ENCODE measurements at places on chromosomes 16 and 17.

GRCh38 chr17:51184124-51184523, 17.9 kb downstream of the NME2 start:
- DNase-seq = no peak
- peaks cover 7% of the 10 kb centered on the region for H3K4me1 ChIP-seq
- H3K27me3 ChIP-seq = no peaks in the 10 kb centered on the region
- no peak overlapping the region for H3K4me3 ChIP-seq

- H3K27ac ChIP-seq = peak overlapping the region; percentile 98
- DNase-seq = peak; percentile 100
- no peaks in the 10 kb centered on the region for H3K27me3 ChIP-seq
- H3K36me3 ChIP-seq = peaks cover 12% of the 10 kb centered on the region
These were observed 29.4 kb upstream of the MTSS2 start for GRCh38 chr16:70715055-70715858.

DNA sequence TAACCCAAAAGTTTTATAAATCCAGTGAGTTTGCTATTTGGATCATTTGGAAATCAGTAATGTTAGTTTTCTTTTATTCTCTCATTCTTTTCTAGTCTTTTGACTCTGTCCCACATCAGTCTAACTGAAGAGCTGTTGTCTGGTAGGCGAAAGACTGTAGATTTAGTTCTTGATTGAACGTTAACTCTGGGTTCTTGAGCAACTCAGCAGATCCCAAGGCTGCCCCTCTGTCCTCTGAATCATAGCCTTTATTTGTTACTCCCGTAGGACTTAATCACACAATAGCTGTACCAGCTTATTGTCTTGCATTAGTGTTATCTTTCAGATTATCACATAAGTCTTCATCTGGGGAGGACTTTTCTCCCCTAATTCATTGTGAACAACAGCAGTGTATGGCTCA, 119.3 kb upstream of the TOM1L1 start:
- H3K4me3 ChIP-seq = no peak overlapping the region
- no peak overlapping the region for H3K27ac ChIP-seq
- no peaks in the 10 kb centered on the region for H3K27me3 ChIP-seq
- H3K36me3 ChIP-seq = no peaks in the 10 kb centered on the region

- H3K4me3 ChIP-seq = no peak overlapping the region
- no peak overlapping the region for H3K27ac ChIP-seq
- H3K36me3 ChIP-seq = no peaks in the 10 kb centered on the region
- DNase-seq = no peak
These were observed 17.3 kb upstream of the ATP6V0C start for GRCh38 chr16:2496223-2497115.

GRCh38 chr17:76681222-76682137, 29.3 kb downstream of the MXRA7 start:
- peaks cover 5% of the 10 kb centered on the region for H3K4me1 ChIP-seq
- H3K27me3 ChIP-seq = peaks cover 2% of the 10 kb centered on the region
- DNase-seq = peak; percentile 55
- peaks cover 5% of the 10 kb centered on the region for H3K36me3 ChIP-seq
- H3K4me3 ChIP-seq = no peak overlapping the region

DNA sequence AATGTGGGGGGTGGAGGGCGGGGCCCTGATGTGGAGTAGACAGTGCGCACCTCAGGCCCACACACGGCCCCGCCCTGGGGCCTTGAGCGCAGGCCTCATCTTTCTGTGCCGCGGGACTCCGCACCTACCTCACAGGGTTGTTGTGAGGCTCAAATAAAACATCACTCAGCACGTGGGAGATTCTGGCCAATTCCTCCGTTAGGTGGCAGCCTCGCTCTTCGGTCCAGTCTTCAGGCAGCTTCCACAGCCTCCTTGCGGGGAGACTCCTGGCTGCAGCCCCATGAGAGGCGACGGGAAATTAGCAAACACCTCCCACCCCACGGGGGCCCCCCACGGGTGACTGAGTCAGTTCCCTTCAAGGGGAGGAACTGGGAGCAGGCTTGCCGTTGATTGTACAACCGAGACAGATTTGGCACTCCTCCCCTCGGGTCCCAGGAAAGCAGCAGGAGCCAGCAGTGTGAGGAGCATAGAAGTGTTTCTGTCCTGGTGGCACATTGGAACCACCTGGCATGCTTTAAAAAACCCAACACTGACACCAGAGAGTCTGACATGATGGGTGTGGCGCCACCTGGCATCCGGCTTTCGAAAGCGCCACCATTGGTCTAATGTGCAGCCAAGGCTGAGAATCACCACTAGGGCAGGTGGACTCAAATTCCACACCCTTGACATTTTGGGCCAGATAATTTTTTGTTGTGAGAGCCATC, 7.6 kb downstream of the MRM1 start:
- DNase-seq = peak; percentile 60
- peak overlapping the region; percentile 53 for H3K27ac ChIP-seq
- H3K4me1 ChIP-seq = peaks cover 59% of the 10 kb centered on the region
- peaks cover 23% of the 10 kb centered on the region for H3K36me3 ChIP-seq
- peaks cover 3% of the 10 kb centered on the region for H3K27me3 ChIP-seq

GRCh38 chr17:40850293-40850972, 16.6 kb downstream of the KRT12 start:
- H3K27ac ChIP-seq = no peak overlapping the region
- no peak for DNase-seq
- peaks cover 43% of the 10 kb centered on the region for H3K4me1 ChIP-seq
- H3K36me3 ChIP-seq = no peaks in the 10 kb centered on the region
- peaks cover 5% of the 10 kb centered on the region for H3K27me3 ChIP-seq
- no peak overlapping the region for H3K4me3 ChIP-seq

DNA sequence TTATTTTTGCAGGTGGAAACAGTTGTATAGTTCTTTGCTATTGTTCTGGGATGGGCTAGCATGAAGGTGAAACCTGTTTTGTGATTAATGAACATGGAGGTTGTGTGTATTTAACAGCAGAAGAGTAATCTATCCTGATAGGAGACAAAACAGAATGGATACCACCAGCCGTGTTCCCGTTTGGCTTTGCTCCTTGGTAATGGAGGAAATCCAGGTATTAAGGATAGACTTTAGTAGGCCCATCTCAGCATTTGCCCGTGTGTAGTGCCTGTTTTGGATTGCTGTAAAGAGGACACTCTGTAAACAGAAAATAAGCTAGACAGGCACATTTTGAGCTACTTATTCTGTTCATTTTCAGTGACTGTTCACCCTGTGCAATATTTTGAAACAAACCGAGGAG, 215.1 kb downstream of the RBFOX1 start:
- no peak for DNase-seq
- H3K27me3 ChIP-seq = peaks cover 2% of the 10 kb centered on the region
- H3K4me3 ChIP-seq = no peak overlapping the region

GRCh38 chr17:15257258-15257788, 7.8 kb downstream of the PMP22 start:
- peaks cover 60% of the 10 kb centered on the region for H3K4me1 ChIP-seq
- DNase-seq = peak; percentile 82
- H3K36me3 ChIP-seq = peaks cover 42% of the 10 kb centered on the region
- peaks cover 1% of the 10 kb centered on the region for H3K27me3 ChIP-seq
- peak overlapping the region; percentile 75 for H3K4me3 ChIP-seq

DNA sequence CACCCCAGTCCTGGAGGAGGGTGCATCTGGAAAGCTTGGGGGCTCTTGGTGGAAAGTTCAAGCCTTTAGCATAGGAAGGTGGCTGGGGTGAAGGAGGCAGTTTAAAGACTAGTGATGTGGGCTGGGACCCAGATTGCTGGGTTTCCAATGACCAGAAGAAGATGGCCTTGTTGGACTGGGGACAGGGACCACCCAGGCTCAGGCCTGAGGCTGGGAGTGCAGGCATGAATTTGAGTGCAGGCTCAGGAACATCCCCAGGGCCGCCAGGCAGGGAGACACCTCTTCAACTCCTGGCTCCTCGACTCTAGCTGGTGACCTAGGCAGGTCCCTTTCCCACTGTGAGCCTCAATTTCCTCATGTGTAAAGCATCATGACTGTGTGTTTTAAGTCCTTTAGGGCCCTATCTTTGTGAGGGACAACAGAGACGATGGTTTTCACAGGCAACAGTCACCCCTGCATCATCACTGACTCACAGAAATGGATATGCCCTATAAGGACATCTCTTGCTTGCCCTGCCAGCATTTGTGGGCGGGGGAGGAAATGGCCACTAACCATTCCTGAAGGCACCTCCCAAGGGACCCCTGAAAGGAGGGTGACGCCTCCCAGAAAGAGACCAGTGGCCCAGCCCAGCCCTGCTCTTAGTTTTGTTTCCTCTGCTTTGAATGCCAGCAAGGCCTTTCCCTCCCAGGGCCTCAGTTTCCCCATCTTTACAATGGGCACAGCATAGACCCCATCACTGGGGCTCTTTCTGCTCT, 11.1 kb downstream of the NLRC5 start:
- H3K4me1 ChIP-seq = peaks cover 38% of the 10 kb centered on the region
- peak overlapping the region; percentile 41 for H3K4me3 ChIP-seq
- peaks cover 28% of the 10 kb centered on the region for H3K36me3 ChIP-seq
- H3K27ac ChIP-seq = peak overlapping the region; percentile 99
- peak; percentile 88 for DNase-seq
- H3K27me3 ChIP-seq = peaks cover 5% of the 10 kb centered on the region

DNA sequence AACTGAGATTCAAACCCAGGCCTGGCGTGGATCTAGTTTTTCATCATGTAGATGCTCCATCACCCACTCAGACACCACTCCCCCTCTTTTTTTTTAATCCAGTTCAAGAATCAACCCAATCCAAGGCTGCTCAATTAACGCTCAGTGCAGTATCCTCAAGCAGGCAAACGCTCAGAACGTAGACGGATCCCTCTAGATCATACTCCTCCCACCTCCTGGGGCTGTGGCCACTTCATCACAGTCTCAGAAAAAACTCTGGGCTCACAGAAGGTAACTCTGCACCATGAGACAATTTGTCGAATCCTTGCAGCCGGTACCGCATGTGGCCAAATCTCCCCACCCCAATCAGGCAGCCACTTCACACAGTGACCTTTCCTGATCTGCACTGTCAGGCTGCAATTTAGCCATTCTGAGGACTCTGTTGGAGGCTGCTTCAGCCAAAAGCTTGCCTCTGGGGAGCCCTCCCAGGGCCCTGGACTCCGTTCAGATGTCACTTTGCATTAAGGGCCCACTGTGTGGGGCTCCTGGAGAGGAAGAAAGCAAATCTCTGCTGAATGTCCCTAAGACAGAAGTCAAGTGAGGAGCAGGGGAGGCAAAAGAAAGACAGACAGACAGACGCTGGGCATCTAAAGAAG, 183.5 kb downstream of the XYLT1 start:
- DNase-seq = no peak
- H3K27me3 ChIP-seq = no peaks in the 10 kb centered on the region
- no peaks in the 10 kb centered on the region for H3K4me1 ChIP-seq
- H3K27ac ChIP-seq = no peak overlapping the region
- no peak overlapping the region for H3K4me3 ChIP-seq

GRCh38 chr17:75344666-75345065, 55.4 kb upstream of the SLC25A19 start:
- no peaks in the 10 kb centered on the region for H3K36me3 ChIP-seq
- no peak overlapping the region for H3K4me3 ChIP-seq
- no peak for DNase-seq
- H3K4me1 ChIP-seq = peaks cover 41% of the 10 kb centered on the region
- peaks cover 2% of the 10 kb centered on the region for H3K27me3 ChIP-seq

DNA sequence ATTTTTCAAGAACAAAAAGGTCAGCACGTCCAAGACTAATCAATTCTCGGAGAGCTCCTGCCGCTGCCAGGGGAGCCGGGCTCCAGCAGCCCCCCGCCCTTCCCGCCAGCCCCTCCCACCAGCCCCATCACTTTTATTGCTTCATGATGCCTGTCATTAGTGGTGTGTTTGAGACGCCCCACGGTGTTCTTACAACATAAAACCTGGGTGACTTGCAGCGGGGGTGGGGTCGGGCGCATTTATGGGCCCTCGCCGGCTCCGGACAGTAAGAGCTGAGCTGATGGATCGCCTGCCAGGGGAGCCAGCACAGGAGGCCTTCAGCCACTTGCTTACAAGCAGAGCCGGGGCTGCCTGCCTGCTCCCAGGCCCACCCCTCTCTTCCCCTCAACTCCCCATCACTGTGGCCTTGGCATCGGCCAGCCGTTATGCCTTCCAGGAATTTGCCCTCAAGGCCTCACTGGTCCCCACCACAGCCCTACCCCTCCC, 82.9 kb upstream of the CBX4 start:
- H3K27me3 ChIP-seq = peaks cover 32% of the 10 kb centered on the region
- H3K4me3 ChIP-seq = no peak overlapping the region
- H3K4me1 ChIP-seq = no peaks in the 10 kb centered on the region
- no peak overlapping the region for H3K27ac ChIP-seq
- H3K36me3 ChIP-seq = no peaks in the 10 kb centered on the region

DNA sequence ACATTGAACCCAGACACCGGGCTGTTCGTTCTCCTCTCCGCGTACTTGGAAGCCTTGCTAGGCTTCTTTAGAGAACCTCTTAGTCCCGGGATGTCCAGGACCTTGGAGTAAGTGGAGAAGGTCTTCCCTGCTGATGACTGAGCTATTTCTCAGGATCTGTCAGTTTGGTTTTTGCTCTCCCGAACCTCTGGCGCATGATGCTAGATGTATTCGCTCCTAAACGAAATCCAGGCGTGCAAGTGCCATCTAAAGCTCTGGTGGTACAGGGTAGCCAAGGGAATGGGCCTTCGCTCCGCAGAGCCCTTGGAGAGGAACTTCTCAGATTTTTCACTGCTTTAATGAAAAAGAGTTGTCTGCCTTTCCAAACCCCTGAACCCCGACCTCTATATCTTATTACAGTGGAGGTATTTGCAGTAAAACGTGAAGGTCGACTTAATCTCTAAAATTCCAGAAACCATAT, 547 bp downstream of the VMP1 start:
- peaks cover 19% of the 10 kb centered on the region for H3K27me3 ChIP-seq
- H3K4me1 ChIP-seq = peaks cover 47% of the 10 kb centered on the region
- H3K27ac ChIP-seq = peak overlapping the region; percentile 98
- no peak for DNase-seq
- peaks cover 36% of the 10 kb centered on the region for H3K36me3 ChIP-seq
- H3K4me3 ChIP-seq = peak overlapping the region; percentile 96

DNA sequence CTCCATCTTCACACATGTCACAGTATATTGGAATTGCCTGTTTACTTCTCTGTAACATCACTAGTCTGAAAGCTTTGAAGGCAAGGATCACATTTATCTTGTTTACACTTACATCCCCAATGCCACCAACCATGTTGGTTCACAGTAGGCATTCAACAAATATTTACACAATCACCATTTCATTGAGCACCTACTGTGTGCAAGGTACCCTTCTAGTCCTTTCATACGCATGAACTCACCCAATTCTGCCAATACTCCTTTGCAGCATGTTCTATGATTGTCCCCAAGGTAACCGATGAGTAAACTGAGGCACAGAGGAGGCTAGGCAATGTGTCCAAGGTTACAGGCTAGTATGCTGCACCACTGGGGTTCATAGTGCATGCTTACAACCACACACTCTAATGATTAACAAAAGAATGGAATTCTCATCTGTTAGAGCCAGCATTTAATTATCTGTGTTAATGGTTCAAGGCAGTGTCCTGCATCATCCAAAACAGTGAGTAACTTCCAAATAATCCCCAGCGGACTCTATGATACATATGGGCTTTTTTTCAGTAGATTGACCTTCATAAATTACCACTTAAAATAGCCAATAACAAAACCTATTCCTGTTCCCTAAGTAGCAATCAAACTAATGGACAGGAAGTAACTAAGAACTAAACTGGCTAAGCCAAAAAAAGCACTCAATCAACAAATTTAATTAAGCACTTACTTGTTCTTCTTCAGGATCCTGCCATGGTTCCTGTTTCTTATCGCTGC, 364.5 kb upstream of the XYLT1 start:
- H3K27me3 ChIP-seq = no peaks in the 10 kb centered on the region
- H3K36me3 ChIP-seq = no peaks in the 10 kb centered on the region
- no peak overlapping the region for H3K4me3 ChIP-seq
- peak; percentile 12 for DNase-seq
- no peak overlapping the region for H3K27ac ChIP-seq

Measured in HFFc6 (cell line).